ENCODE measurements at places on chromosomes 7 and 10.

GRCh38 chr10:42883993-42884983 lies 101.7 kb downstream of the BMS1 start:
- DNase-seq = no peak

DNA sequence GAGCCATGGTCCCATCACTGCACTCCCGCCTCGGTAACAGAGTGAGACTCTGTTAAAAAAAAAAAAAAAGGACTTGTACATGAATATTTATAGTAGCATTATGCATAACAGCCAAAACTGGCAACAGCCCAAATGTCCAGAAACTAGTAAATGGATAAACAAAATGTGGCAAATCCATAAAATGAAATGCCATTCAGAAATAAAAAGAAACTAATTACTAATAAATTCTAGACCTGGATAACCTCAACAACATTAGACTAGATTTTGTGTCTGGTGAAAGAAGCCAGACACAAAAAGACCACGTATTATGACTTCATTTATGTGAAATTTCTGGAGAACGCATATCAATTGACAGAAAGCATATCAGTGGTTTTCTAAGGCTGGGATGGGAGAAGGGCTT lies 74.5 kb downstream of the HPSE2 start:
- DNase-seq = no peak

DNA sequence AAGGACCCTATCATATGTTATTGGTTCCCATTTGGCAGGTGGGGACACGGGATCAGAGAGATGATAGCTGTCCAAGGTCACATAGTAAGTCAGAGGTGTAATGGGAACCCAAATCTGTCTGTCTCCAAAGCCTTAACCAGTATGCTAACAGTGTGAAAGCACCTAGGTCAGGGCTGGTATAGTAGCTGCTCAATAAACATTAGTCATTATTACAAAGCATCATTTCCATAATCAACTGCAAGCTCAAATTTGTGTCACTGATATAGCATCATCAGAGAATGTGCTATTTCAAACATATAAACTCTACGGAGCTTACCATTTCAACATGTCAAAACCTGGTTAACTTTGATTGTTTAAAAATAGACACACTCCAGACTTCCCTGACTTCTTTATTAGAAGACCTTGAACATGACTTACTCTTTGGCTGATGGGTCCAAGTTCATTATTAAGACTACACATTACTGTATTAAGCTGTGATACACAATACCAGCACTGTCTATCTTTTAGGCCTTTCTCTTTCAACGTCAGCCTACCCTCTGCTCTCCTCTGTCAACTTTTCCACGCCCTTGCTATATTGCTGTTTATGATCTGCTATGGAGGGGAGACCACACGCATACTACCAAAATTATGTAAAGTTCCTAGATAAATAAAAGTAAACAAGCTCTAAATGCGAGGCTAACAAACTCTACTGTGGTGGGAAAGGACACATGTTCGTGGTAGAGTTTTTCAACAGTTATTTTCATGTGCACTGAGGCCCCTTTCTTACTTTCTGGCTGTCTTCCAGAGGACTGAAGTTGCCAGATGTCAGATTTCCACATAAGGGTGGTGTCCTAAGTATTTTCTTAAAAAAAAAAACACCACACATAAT lies 33.6 kb downstream of the DNMBP start:
- no peak for DNase-seq

- no peak for DNase-seq
Measured at GRCh38 chr7:3188946-3189345, 112.1 kb upstream of the SDK1 start.

DNA sequence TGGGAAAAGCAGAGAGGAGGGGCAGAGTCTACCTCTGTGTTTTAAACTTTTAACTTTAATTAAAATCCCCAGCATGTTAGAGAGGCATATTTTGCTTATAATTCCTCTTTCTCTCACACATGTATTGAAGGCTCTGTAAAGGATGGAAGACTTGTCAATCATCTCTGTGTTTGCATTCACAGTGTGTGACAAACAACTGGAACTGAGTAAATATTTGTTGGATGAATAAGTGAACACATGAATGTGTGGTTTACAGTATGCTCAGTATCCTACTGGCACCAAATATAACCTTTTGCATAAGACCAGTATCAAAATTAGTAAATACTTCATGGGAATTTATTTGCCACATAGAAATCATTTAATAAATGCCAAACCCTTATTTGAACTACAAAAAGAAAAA lies 829.0 kb downstream of the GRID1 start:
- DNase-seq = no peak

GRCh38 chr10:72174297-72174662 lies 41.5 kb upstream of the ANAPC16 start:
- DNase-seq = no peak

DNA sequence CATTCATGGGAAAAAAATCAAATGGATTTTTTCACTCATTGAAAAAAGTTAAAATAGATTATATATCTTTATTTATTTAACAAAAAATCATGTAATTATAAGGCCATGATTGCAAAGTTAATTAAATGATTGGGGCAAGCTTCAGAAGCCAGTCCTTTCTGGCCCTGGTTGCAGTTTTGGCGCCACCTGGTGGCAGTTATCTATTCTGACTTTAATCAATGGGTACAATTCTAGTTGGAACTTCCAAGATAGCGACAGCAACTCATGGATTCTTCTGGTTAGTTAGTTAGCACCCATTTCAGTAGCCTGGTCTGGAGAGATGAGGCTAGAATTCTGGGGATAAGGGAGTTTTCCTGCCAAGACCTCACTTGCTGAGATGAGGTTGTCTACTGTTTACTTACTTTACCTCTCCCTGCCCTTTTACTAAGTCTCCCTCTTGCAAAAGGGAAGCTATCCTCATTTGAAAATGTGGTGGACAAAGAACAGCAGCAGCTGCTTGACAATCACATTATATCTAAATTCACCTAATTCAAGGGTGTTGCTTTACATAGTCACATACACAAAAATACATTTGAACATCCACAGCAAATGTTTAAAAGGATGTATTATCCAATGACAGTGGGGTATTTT lies 42.3 kb downstream of the NOC3L start:
- DNase-seq = peak; percentile 63

GRCh38 chr7:129257168-129257567 lies 32.3 kb downstream of the AHCYL2 start:
- DNase-seq = no peak

DNA sequence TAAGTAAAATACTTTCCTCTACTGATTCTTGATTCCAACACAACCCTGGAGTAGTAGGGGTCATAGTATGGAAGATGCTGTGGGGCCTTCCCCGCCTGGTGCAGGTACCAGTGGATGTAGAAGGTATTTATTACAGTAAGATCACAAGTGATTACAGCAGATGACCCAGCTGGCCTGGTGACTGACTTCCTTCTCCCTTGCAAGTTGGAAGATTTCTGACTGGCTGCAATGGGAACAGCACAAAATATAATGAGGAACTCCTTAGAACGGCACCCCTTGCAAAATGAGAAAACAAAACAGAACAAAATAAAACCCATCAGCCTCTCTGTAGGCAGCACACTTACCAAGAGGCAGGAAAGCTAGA lies 61.7 kb upstream of the TARP start:
- no peak for DNase-seq

GRCh38 chr7:141325275-141325674 lies 225.9 kb upstream of the AGK start:
- no peak for DNase-seq

GRCh38 chr7:21128062-21128817 lies 299.6 kb upstream of the SP4 start:
- DNase-seq = no peak

- DNase-seq = no peak
Measured at GRCh38 chr10:25083546-25084111, 67.2 kb downstream of the THNSL1 start.

- DNase-seq = no peak
Measured at GRCh38 chr7:37220664-37221063, 228.0 kb downstream of the ELMO1 start.

DNA sequence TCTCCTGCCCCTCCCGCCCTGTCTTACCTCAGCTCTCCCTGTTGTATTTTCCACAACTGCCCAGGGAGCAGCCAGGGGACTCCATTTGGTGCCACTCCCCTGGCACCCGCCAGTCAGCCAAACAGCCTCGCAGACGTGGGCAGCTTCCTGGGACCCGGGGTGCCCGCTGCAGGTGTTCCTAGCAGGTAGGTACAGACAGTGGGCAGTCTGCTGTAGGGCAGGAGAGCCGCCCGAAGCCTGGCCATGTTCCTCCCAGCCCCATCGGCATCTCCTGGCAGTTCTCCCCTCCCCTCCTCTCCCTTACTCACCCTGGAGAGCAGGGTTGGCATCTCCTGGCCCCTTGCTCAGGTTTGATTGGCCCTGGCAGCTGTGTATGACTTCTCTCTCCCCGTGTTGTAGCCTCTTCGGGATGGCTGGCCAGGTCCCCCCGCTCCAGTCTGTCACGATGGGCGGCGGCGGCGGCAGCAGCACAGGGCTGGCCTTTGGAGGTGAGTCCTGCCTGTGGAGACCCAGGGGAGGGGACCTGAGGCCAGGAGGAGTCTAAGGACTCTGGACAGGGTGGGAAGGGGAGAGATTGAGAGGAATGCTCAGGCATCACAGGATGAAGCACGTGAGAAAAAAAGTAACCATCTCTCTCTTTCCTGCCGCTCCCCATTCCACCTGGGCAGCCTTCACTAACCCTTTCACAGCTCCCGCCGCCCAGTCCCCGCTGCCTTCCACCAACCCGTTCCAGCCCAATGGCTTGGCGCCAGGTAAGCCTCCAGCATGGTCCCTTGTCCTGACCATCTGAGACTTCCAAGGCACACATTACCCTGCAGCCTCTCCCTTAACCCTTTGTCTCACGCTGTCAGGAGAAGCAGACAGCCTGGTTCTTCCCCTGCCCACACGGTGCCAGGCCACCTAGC lies 11.3 kb downstream of the SAP25 start:
- no peak for DNase-seq

DNA sequence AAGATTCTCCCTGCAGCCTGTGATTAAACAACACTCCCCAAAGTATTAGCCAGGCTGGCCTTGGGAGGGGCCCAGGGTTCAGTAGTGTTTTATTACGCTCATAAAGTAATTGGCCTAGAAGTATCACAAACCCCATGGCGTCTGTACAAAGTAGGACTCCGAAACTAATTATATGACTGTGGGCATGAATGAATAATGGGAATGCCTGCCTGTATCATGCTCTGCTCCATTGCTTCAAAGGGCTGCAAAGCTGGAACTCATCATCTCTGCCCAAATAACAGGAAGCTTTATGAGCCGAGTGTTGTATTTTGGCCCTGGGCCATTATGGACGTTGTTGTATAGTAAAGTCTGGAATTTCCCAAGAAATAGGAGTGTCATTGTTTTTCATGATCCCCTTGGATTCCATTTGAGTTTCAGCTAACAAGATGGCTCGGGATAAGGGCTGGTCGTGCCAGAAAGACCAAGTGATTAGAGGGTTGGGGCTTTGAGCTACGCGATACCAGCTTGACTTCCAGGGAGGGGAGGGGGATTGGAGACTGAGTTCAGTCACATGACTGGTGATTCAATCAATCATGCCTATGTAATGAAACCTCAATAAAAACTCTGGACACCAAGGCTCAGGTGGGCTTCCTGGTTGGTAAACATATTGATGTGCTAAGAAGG lies 65.3 kb upstream of the NPTX2 start:
- DNase-seq = no peak

DNA sequence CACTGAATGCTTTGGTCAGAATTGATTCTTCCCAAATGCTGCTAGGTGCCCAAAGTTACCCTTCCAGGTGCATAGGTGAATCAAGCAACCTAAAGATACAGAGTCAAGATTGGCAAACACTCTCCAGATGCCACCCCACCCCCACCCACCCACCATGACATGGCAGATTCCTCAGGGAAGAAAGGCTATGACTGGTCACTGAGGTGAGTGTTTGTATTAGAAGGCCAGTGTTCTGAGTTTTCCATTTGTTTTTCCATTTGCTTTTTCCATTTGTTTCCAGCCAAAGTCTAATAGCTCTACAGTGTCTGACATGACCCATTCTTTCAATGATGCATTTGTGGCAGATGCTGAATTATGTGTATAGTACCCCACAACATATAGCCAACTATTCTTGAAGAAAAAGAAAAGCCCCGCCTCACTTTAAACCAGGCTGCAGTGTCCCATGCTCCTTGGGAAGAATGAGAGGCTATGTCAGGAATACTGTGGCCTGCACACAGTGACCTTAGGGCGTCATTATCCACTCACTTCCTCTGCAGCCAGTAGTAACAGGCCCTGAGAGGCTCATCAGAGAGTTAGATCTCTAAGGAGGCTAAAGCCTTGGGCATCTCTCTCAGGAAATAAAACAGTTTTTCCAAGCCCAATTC lies 16.1 kb upstream of the HIBADH start:
- DNase-seq = no peak

GRCh38 chr10:67819768-67820204 lies 18.2 kb downstream of the DNAJC12 start:
- no peak for DNase-seq

DNA sequence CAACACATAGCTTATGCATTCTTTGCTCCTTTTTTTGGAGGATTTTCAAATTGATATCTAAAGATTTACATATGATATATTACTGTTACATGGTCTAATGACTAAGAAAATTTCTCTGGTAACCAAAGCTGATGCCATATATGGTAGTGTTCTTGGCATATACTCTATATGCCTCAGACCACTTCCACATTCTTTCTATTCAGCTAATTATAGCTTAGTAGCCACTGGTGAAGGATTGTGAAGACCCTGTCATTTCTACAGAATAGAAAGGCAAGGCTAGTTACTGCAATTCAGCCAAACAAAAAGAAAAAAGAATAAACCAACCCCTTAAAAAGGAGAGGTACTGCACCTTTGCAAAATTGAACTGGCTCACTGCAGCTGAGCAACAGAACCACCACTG lies 3.7 kb downstream of the PURB start:
- no peak for DNase-seq

GRCh38 chr7:26376175-26376917 lies 84.7 kb downstream of the SNX10 start:
- peak; percentile 31 for DNase-seq

DNA sequence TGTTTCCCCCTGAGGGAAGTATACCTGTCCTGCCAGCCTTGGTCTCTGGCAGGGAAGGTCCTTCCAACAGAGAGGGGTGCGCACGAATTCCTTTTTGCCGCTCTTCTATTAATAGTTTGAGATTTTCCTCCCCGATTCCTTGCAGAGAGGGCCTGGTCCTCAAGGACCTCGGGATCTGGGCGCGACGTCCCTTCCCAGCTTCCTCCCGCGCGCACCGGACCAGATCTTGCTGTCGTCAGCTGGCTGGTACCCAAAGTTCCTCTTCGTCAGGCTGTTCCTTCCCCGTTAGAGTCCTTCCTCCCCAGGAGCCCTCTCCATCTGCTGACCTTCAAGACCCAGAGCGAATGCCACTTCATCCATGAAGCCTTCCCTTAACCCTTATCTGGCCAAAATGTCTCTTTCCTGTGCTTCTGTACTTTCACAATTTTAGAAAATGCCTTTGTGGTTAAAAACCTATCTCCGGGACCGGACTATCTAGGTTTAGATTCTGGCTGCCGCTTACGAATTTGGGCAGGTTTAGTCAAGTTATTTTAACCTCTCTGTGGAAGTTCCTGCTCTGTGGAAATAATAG lies 851 bp upstream of the GOT1 start:
- DNase-seq = peak; percentile 11

DNA sequence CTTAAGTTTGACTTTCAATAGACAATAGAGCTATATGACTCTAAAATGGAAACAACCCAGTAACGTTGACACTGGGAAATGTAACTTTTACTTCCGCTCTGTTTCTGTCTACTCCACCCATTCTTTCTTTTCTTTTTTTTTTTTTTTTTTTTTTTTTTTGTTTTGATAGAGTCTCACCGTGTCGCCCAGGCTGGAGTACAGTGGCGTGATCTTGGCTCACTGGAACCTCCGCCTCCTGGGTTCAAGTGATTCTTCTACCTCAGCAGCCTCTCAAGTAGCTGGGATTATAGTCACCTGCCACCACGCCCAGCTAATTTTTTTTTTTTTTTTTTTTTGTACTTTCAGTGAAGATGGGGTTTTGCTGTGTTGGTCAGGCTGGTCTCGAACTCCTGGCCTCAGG lies 13.9 kb downstream of the PRSS2 start:
- no peak for DNase-seq

Measured in activated naive CD4-positive, alpha-beta T cell treated with anti-CD3 and anti-CD28 coated beads, Interleukin-2, amount 50 U/mL, for 16 hours (primary cell).